NCI-H1105 (cell line): ENCODE measurements at places on chromosomes 6 and 20.

DNA sequence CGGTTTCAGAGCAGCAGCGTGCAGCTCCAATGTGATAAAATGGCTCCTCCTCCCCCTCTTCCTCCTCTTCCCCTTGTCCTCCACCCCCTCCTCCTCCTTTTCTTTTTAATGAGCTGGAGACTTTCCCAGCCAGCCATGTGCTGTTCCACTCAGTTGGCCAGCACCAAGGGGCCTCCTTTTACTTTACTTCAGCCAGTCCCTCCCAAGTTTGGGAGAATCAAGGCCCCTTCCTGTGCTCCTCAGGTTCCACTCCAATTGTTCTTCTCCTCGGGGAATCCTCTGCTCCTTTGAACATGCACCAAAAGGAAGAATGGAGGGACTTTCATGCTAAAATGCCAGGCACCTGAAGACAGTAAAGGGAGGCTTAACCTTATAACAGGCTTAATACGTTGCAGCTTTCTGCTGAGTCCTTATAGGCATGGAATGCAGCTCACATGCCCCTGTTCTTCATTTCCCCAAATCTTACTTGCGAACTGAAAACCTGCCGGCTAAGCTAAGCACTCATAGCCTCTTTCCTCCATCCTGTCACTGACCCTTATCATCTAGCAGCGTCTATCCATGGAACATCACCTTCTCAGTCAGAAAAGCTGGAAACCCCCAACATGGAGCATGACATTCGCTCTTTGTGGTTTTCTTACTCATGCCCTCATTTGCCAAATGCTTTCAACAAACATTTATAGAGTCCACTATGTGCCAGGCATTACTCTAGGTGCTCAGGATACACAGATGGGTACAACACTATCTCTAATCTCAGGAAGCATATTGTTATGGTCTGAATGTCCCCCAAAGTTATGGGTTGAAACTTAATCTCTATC lies 170.6 kb downstream of the PHACTR1 start:
- DNase-seq: no peak

GRCh38 chr20:1370548-1371110 lies 22.2 kb downstream of the FKBP1A start:
- no peak for DNase-seq

GRCh38 chr6:72819609-72820008 lies 197.7 kb downstream of the KCNQ5 start:
- no peak for DNase-seq

GRCh38 chr20:44182135-44182765 lies 4.7 kb downstream of the JPH2 start:
- no peak for DNase-seq

DNA sequence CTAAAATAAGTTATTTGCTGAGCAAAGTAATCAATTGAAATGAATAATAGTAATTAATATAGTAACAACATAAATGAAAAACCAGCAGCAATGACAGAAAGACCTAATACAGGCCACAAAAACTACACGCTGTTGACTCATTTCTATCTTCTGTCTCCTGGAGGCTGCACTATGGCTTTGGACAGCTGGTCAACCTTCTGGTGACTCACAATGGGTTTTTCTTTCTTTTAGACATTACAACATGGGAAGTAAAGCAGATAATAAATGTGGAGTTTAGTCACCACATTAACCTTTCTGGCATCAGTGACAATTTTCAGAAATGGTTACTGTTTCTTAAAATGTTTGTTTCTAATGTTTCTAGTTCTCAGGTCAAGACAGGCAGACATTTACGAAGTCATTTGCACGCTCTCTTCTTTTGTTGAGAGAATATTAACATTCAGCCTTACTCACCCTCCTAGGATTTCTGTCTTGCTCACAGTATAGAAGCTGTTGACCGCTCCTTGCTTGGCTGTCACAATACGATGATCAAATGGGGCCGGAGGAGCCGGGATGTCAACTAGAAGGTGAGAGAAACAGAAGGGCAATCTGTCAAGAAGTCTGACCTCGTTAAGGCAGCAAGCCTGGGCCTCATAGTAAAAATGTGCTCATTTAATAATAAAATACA lies 62.2 kb downstream of the MYLK4 start:
- no peak for DNase-seq

- DNase-seq: no peak
Observed at GRCh38 chr6:85669735-85670194, 27.1 kb upstream of the SYNCRIP start.

GRCh38 chr6:31479933-31480535 lies 17.9 kb upstream of the MICB start:
- DNase-seq: peak; percentile 50

- peak; percentile 73 for DNase-seq
Observed at GRCh38 chr6:144284783-144285547, at the start of gene UTRN. UTRN (plus strand) TSS chr6:144285335; CDS start chr6:144291829, 6,494 bp downstream.
